Islet precursor cell (in vitro differentiated cells): ENCODE measurements at places on chromosomes 2 and 18.

GRCh38 chr2:66553370-66553769 lies 118.4 kb downstream of the MEIS1 start:
- no peak for DNase-seq

- peak; percentile 28 for DNase-seq
Measured at GRCh38 chr18:48354746-48355260, 54.4 kb downstream of the ZBTB7C start.

DNA sequence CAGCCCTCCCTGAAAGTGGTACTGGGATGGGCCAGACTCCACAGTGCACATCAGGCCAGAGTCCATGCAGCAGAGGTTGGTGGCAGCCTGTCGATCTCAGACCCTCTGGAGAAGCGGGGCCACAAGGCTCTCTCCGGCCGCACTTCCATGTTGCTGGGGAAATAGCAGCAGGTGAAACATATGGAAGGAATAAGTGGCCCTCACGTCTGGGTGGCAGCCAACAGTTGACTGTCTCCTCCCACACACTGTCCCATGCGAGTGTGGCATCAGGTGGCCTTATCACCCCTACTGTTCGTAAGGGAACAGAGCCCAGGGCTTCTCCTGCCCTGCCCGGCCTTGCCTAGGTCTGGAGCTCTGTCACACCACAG lies 58.1 kb upstream of the FOSL2 start:
- DNase-seq: no peak

DNA sequence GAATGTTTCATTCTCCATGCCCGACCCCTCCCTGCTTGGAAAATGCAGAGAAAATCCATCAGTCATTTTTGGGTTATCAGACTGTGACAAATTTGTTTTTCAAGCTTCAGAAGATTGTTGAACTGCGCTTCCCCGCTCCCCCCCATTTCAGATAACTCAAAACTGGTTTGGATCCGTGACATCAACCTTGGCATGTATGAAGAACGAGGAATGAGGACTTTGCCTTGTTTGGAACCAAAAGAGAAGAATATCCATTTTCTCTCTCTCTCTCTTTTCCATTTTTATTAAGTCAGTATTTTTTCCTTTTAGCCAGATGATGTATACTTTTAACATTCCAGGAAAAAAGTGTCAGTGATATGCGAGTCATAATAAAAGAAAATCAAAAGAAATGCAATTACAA lies 171.6 kb downstream of the BCL2 start:
- DNase-seq: no peak

DNA sequence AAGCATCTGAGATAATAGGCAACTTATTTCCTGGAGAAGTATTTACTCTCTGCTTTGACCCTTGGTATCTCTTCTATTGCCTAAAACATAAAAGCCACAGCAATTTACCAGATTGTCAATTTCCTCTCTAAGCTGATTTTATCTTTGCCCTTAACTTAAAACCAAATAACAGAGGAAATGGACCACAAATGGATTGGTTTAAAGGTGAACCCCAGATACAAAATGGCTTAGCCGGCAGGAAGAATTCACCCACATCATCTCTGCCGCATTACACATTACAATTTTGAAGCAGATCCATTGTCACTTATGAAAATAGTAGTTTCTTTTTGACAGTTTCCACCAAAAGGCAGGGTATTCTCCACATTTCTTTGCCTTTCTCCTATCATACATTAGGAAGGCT lies 585.8 kb upstream of the CHAC2 start:
- no peak for DNase-seq

- DNase-seq: peak; percentile 73
Measured at GRCh38 chr2:179936654-179937053, 70.4 kb downstream of the CWC22 start.

DNA sequence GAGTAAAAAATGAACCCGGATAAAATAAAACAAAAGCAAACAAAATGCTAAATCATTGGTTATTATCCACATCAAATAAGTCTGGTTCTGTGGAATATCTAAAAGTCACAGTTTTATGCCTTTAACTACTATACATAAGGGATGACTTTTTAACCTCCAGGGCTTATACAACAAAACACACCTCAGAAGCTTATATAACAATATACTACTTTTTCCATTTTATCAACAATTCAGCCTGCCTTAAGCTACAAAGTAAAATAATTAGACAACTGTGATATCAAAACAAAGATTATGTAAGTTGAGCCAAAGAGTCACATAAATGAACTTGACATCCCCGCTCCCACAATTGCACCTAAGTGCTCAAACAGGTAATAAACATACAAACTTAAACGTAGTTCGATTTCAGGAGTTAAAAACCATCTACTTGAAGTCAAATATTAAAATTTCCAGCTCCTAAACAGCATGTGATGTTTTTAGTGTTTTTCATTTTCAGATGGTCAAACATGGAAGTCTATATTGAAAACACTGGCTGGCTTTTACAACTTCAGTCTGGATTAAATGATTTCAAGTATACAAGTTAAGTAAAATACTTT lies 54.7 kb downstream of the ATIC start:
- DNase-seq: no peak
